ENCODE measurements at places on chromosomes 11 and 22. TPM values are rescaled to one million over a fixed set of nuclear protein-coding genes. Genes with fewer than 3 reads are reported as not detected.

- no peak for DNase-seq
Measured at GRCh38 chr11:64129403-64129802, 36.5 kb downstream of the MACROD1 start.

KRTAP5-10 gene
- total RNA-seq: not detected

GRCh38 chr11:818396-819128, at the start of gene PNPLA2:
TSS of gene PNPLA2 (plus strand) at chr11:818914. CDS start at chr11:819719, 805 bp downstream.
- no peak for DNase-seq

GRCh38 chr11:34344768-34345539, 12.9 kb downstream of the ABTB2 start:
- no peak for DNase-seq

- DNase-seq: peak; percentile 95
Measured at GRCh38 chr11:65491614-65492386, 7.0 kb upstream of the MALAT1 start.
